ENCODE measurements at places on chromosomes 4 and X. TPM values are rescaled to one million over a fixed set of nuclear protein-coding genes. Genes with fewer than 3 reads are reported as not detected.

- no peak for DNase-seq
These were observed 45.7 kb upstream of the SLC10A7 start for GRCh38 chr4:146567396-146567795.

GRCh38 chr4:144716778-144717177, 70.8 kb downstream of the HHIP start:
- DNase-seq = no peak

DNA sequence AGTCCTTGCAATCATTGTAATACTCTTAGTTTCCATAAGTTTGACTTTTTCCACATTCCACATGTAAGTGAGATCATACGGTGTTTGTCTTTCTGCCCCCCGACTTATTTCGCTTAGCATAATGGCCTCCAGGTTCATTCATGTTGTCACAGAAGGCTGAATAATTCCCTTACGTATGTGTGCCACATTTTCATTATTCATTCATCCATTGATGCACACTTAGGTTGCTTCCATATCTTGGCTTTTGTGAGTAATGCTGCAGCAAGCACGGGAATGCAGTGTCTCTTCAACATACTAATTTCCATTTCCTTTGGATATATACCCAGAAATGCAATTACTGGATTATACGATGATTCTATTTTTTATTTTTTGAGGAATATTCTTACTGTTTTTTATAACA, 22.0 kb upstream of the VEGFC start:
- DNase-seq = no peak

DNA sequence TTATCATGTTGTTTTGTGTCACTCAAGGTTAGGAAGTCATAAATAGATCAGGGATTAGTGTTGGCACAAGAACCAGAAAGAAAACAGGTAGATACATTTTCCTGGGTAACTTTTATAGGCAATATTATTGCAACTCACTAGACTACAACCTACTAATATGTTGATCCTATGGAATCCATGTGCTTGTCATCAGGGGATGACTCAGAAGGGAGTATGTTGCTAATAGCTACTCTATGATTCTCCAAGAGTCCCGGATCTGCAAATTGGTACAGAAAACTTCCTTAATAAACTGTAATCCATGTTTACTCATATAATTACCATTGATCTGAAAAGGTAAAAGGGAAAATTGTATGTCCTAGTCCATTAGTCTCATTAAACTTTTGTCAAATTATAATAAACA, 11.7 kb upstream of the GNRHR start:
- no peak for DNase-seq

DNA sequence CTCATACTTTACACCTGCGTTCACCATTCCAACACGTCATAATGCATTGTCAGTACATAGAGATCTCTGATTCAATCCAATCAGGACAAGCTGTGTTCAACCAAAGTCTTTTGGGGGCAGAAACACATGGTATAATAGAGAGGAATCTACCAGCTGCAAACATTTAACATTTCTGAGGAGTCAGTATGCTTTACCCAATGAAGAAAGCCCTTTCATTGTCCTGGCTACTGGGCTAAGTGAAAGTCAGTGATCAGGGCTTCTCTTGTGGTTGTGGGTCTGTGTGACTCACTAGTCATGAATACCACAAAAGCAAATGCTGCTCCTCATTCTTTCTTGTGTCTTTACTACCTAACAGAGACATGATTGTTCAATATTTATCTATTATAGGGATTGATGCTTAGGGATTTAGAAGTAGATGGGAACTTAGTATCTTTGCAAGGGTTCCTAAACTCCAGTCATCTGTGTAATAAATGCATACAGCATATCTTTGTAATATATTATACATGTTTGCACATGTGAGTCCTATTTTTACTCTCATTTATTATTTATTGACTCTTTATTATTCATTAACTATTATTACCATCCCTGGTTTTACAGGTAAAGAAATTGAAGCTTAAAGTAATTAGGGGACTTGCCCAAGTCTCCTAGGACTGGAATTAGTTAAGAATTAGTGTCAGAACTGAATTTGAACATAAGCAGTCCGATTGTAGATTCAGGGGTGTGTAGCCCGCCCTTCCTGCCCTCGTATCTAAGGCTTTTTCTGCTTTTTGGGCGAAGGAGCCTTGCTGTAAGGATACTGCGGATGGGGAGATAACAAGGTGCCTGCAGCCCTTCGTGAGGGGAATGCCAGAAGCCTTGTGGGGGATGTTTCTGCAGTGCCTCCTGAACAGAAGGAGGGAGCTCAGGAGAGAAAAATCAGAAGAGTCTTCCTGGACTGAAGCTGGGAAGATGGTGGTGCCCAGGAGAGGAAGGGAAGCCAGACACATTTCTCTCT, 353.1 kb upstream of the BOD1L1 start:
- DNase-seq = no peak

GRCh38 chrX:37825215-37825842, 22.0 kb downstream of the DYNLT3 start:
- no peak for DNase-seq

DNA sequence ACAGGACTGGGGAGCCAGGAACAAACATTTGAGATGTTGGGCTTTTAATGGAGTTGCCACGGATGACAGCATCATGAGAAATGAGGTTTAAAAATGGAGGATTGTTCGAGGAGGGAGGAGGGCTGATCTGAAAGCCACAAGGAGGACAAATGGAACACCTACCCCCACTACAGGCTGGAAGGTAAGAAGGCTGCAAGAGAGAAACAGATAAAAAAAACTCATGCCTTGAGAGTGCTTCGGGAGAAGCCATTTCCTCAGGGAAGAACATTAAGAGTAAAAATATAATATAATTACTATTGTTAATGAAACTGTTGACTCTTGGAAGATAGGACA, 119.5 kb upstream of the MAP9 start:
- no peak for DNase-seq

GRCh38 chr4:8160572-8160971, 2.0 kb upstream of the ABLIM2 start:
- no peak for DNase-seq

GRCh38 chr4:89243733-89244252, 63.8 kb downstream of the GPRIN3 start:
- no peak for DNase-seq

DNA sequence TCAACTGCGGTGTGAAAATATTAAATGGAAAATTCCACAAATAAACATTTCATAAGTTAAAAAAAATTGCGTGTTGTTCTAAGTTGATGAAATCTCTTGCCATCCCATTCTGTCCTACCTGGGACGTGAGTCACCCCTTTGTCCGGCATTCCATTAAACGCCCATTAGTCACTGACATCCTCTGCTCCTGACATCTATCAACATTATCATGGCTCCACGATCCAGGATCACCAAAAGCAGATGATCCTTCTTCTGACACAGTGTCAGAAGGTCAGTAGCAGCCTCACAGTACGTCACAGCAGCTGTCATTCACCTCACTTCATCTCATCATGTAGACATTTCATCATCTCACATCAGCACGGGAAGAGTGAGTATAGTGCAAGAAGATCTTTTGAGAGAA, 125.7 kb downstream of the ZNF827 start:
- no peak for DNase-seq

- no peak for DNase-seq
These were observed 27.2 kb downstream of the EPGN start for GRCh38 chr4:74335341-74336021.

- DNase-seq = no peak
These were observed 35.5 kb downstream of the F8 start for GRCh38 chrX:154986826-154987575.

- no peak for DNase-seq
These were observed 45.4 kb downstream of the SCD5 start for GRCh38 chr4:82753238-82753637.

DNA sequence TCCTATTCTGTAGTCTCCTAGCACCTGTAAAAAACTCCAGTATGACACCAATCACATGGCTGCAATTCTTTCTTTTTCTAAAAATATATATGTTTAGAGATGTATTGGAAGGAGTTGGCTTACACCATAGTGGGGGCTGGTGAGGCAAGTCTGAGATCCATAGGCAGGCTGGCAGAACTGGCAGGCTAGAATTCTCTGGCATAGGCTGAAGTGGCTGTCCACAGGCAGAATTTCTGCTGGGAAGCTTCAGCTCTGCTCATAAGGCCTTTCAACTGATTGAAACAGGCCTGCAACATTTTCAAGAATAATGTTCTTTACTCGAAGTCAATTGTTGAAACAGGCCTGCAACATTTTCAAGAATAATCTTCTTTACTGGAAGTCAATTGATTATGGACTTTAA, 37.0 kb downstream of the FGF2 start:
- DNase-seq = no peak

GRCh38 chrX:63434206-63434605, 83.1 kb upstream of the SPIN4 start:
- DNase-seq = no peak

DNA sequence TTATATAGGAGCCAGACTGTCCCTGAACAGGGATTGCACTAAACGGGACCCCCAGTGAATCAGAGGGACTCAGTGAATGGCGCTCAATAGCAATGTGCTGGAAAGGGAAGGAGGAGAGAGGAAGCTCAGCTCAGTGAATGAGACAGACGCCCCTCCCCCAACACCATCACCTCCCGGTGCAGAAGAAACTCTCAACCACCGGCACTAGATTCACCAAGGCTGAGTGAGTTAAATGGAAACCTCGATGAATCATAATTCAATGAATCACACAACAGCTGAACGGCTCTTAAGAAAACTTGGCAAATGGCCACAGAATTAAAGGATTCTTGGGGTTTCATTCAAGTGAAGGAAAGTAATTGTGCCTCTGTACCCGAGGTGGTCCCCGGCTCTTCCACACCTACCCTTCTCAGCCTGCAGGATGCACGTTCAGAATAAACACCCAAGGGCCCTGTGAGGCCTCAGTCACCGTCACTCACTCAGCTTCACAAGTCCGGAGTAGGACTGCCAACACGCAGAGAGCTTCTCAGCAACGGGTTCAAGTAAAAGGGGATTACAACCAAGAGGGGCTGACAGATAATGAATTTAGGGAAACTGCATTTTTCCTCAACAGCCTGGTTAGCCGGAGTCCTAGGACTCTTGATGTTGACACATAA, 29.3 kb downstream of the CRMP1 start:
- DNase-seq = no peak

DNA sequence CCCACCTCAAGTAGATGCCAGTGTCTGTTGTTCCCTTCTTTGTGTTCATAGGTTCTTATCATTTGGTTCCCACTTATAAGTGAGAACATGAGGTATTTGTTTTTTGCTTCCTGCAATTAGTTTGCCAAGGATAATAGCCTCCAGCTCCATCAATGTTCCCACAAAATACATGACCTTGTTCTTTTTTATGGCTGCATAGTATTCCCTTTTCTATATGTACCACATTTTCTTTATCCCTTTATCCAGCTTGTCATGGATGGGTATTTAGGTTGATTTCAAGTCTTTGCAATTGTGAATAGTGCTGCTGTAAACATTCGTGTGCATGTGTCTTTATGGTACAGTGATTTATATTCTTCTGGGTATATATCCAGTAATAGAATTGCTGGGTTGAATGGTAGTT, 138.4 kb downstream of the GLRA3 start:
- DNase-seq = no peak

DNA sequence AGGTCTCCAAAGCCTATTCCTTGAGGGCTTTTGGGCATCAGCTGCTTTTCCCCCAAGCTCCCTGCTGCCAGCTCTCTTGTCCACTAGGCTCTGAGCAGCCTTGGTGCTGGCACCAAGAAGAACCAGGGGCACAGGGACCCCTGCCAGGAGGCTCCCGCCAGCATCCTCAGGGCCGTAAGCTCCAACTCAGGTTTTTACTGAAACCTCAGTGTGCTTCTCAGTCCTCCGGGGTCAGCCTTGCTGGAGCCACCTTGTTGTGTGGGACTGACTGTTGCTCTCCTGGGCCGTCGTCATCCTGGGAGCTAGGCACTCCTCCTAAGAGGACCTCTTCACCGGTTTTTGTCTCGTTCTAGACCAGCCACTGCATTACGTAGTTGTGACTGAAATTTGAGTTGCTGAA, 38.9 kb downstream of the NOP14 start:
- peak; percentile 37 for DNase-seq

GRCh38 chrX:24395775-24396174, 35.3 kb downstream of the SUPT20HL1 start:
- DNase-seq = no peak

GRCh38 chrX:155767051-155767875, 113.9 kb upstream of the VAMP7 start:
- no peak for DNase-seq

GRCh38 chr4:140090215-140090731, 63.7 kb downstream of the MAML3 start:
- DNase-seq = no peak

GRCh38 chr4:8542776-8543525, 37.2 kb upstream of the GPR78 start:
- no peak for DNase-seq

DNA sequence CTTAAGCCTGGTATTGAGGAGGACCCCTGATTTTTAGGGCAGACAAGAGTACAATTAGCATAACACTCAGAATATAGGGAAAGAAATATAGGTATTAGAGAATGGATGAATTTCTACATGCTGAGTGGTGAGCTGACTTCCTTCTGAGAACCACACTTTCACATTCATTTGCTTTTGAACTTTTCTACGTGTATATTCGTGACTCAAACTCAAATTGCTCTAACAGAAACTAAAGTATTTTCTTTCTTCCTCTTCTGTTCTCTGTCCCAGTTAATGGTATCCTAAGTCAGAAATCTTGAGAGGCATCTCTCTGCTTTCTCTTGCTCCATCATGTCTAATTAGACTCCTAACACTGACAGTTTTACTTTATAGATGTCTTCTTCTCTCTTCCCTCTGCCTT, 103.2 kb upstream of the CITED1 start:
- DNase-seq = no peak

DNA sequence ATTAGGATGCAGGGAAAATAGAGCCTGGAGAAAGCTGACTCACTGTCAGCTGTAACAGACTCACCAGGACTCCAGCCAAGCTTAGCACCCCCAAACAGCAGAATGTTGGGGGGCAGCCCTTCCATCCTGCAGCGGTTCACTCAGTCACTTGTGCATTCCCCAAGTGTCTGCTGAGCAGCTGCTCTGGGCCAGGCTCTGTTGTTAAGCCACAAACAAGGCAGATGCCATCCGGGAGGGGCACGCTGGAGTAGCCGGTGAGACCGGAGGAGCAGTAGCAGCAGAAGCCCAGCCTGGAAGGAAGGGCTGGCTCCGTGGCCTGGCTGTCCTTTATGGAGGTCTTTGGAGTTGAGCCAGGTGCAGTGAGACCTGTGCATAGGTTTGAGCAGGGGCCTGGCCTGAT, 22.0 kb downstream of the CCNQ start:
- DNase-seq = no peak

The IGFBP7 gene
- total RNA-seq = 132 TPM

The HHIP gene
- total RNA-seq = 6.1 TPM

The KLHL13 gene
- 1.2 TPM for total RNA-seq

The GAGE12F gene
- not detected for total RNA-seq

The ALAS2 gene
- 0.16 TPM for total RNA-seq

The SLIT2 gene
- 1.7 TPM for total RNA-seq

The MTMR8 gene
- 0.24 TPM for total RNA-seq

The ZCCHC13 gene
- not detected for total RNA-seq

The CT47B1 gene
- total RNA-seq = not detected

All from right lobe of liver (tissue), 6 donors.